ENCODE measurements at places on chromosomes 4 and X. TPM values are rescaled to one million over a fixed set of nuclear protein-coding genes. Genes with fewer than 3 reads are reported as not detected.

DNA sequence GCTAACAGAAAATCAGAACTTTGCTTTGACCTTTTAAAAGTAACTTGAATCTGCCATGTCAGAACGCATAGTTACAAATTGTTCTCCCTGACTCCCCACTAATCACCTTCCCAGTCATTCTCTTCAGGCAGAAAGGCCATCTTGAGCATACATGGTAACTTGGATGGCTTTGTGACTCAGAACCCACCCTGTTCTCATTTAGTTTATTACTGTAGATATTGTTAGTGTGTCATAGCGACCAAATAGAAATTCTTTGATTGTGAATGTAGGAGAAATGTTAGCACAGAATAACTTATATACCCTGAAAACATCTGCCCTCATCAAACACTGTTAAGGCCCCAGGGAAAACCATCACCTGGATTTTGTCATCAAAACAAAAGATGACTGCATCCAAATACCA, 382.0 kb downstream of the MAGEB5 start:
- H3K36me3 ChIP-seq = no peaks in the 10 kb centered on the region
- no peaks in the 10 kb centered on the region for H3K27me3 ChIP-seq
- no peak overlapping the region for H3K4me3 ChIP-seq
- no peaks in the 10 kb centered on the region for H3K4me1 ChIP-seq
- H3K27ac ChIP-seq = no peak overlapping the region

GRCh38 chr4:65546882-65547416, 123.3 kb downstream of the EPHA5 start:
- H3K27ac ChIP-seq = no peak overlapping the region
- H3K36me3 ChIP-seq = no peaks in the 10 kb centered on the region
- H3K27me3 ChIP-seq = no peaks in the 10 kb centered on the region
- H3K4me3 ChIP-seq = no peak overlapping the region
- no peak for DNase-seq

- peaks cover 16% of the 10 kb centered on the region for H3K36me3 ChIP-seq
- no peaks in the 10 kb centered on the region for H3K27me3 ChIP-seq
- no peak overlapping the region for H3K27ac ChIP-seq
- H3K4me3 ChIP-seq = no peak overlapping the region
These were observed 92.0 kb upstream of the CLCN4 start for GRCh38 chrX:10064736-10065135.

DNA sequence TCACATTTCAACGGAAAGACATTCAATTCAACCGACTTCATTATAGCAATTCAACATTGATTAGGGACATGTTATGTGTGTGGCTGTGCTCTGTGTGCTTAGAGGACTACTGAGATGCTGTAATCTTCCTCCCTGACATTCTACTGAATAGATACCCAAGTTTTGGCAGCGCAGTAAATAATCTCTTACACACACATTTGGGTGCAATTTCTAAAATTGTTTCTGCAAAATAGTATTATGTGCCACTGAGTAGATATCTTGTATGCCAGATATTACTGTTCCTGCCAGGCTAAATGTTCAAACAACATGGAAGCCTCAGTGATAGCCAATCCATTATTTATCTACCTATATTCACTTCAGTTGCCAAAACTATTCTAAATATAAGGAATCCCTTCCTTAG, 41.3 kb downstream of the RTL9 start:
- H3K27me3 ChIP-seq = no peaks in the 10 kb centered on the region
- H3K36me3 ChIP-seq = no peaks in the 10 kb centered on the region
- no peak for DNase-seq
- no peak overlapping the region for H3K4me3 ChIP-seq
- H3K27ac ChIP-seq = no peak overlapping the region

GRCh38 chr4:103634236-103634635, 85.5 kb downstream of the TACR3 start:
- no peaks in the 10 kb centered on the region for H3K27me3 ChIP-seq
- H3K36me3 ChIP-seq = no peaks in the 10 kb centered on the region
- no peak for DNase-seq
- no peak overlapping the region for H3K4me3 ChIP-seq
- no peak overlapping the region for H3K27ac ChIP-seq

- no peaks in the 10 kb centered on the region for H3K36me3 ChIP-seq
- no peaks in the 10 kb centered on the region for H3K27me3 ChIP-seq
- no peak overlapping the region for H3K4me3 ChIP-seq
- no peaks in the 10 kb centered on the region for H3K4me1 ChIP-seq
- no peak for DNase-seq
These were observed 81.1 kb upstream of the SH3RF1 start for GRCh38 chr4:169351872-169352271.

Gene SMARCA1
- not detected for total RNA-seq

Gene TAB3
- total RNA-seq = 16.9 TPM

DNA sequence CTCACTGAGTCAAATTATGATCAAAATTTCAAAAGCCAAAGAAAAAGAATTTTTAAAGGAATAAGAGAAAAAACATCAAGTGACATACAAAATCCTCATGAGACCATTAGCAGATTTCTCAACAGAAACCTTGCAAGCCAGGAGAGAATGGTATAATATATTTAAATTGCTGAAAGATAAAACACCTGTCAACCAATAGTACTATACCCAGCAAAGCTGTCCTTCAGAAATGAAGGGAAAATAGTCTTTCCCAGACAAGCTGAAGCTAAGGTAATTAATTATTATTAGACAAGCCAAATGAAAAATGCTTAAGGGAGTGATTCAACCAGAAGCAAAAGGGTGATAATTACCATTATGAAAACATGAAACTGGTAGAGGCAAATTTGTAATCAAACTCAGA, 104.2 kb upstream of the TET2 start:
- peaks cover 3% of the 10 kb centered on the region for H3K27me3 ChIP-seq
- H3K4me1 ChIP-seq = no peaks in the 10 kb centered on the region
- DNase-seq = no peak
- H3K36me3 ChIP-seq = no peaks in the 10 kb centered on the region
- no peak overlapping the region for H3K27ac ChIP-seq
- H3K4me3 ChIP-seq = no peak overlapping the region

Gene RENBP
- total RNA-seq = 12.1 TPM

- no peak for DNase-seq
- H3K4me3 ChIP-seq = no peak overlapping the region
- H3K27me3 ChIP-seq = no peaks in the 10 kb centered on the region
- no peaks in the 10 kb centered on the region for H3K4me1 ChIP-seq
- H3K36me3 ChIP-seq = no peaks in the 10 kb centered on the region
These were observed 21.4 kb downstream of the ZCCHC13 start for GRCh38 chrX:74325130-74326059.

- H3K4me3 ChIP-seq = no peak overlapping the region
- H3K4me1 ChIP-seq = no peaks in the 10 kb centered on the region
- no peak overlapping the region for H3K27ac ChIP-seq
These were observed 18.7 kb upstream of the ZNF630 start for GRCh38 chrX:48090123-48090522.

Gene KIT
- 4.2 TPM for total RNA-seq
